ENCODE measurements at places on chromosomes 1 and 21.

DNA sequence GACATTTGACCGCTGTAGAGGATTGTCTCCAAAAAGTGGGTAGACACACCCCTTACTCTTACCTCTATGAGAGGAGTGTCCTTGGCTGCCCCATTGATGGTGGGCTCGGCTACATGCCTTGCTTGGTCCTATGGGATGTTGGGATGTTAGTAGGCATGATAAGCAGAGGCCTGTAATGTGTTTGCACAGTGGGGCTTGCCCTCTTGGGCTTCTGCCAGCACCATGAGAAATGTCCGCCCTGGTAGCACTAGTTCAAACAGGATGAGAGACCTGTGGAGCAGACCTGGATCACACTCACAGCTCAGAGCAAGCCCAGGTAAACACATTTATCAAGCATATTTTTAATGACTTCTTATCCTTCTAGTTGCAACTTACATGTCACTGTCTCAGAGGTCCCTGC is 54.2 kb downstream of the SH3GLB1 start:
- DNase-seq = no peak

DNA sequence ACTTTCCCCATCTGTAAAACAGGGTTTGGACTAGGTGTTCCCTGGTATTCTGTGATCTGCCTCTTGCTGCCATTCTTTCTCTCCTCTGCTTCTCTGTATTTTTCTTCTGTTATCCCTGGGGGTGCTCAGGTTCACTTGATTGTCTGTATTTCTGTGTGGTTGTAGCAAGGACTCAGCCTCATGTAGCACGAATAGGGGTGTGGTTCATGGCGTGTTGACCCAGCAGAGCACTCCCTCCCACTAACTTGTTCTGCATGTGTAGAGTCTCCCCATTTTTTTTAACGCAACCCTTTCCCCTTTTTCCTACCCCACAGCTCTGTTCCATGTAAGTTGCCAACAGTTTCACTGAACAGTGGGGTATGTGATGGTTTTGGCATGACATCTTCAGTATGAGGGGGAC is 1.2 kb upstream of the BNIPL start:
- DNase-seq = no peak

- DNase-seq = no peak
These were observed 746 bp downstream of the TADA1 start for GRCh38 chr1:166875302-166875733.

DNA sequence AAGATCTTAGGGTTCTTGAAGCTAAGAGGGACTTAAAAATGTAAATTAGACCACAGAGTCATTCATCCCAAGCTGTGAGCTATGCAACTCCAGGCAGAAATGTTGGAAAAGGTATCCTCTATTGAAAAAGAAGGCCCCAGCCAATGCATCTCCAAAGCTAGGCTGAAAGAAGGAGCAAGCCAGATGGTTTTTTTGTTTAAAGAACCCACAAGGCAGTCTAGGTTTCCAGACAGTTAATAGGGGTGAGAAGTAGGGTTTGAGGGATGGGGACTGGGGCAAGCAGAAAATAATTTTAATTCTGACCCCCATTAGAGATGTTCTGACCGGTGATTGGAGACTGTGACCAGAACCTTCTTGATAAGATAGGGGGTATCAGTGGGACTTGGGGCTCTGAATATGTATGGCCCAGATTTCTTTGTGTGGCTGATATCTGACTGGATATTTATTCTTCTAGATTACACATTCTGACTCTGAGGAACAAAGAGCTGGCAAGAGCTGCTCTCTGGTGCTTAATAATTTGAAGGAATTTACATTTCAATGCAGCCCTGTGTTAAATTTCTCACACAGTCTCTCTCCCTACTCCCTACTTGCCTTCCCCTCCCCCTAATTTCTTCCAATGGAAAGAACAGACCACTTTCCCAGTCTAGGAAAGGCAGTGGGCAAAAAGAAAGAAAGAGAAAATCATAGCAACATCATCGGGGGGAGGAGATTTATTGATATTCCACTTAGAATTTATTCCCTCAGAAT is 104.9 kb downstream of the NUF2 start:
- DNase-seq = no peak

DNA sequence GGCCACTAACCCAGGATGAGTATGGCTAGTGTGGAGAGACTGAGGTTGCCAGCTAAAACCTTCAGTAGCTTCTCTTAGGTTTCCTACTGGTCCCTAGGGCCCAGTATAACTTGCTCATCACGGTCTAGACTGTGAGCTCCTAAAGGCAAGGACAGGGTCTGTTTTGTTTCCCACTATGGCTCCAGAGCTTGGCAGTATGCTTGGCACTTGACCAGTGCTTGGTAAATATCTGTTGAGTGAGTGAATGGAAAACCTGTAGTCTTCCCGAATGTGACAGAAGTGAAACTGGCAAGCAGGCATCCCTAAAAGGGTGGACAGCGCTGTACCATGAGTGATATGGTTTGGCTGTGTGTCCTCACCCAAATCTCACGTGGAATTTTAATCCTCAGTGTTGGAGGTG is 13.1 kb upstream of the PARS2 start:
- no peak for DNase-seq

GRCh38 chr1:222286011-222286410 is 261.9 kb downstream of the HHIPL2 start:
- no peak for DNase-seq

GRCh38 chr1:234111458-234112142 is 207.1 kb downstream of the SLC35F3 start:
- DNase-seq = no peak

DNA sequence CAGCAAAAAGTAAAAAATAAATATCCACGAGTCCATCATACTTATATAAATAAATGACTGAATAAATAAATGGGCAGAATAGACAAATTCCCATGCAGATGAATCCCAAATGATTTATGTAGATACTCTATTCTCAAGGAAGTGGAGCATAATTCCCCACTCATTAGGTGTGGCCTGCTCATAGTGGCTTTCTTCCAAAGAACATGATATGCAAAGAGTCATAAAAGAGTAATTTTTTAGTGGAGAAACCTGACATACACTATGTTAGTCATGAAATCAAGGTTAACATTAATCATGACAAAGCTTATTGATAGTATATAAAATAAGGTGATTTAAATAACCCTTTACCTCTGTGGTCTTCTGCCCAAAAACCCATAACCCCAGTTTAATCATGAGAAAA is 298.9 kb downstream of the DPYD start:
- no peak for DNase-seq

DNA sequence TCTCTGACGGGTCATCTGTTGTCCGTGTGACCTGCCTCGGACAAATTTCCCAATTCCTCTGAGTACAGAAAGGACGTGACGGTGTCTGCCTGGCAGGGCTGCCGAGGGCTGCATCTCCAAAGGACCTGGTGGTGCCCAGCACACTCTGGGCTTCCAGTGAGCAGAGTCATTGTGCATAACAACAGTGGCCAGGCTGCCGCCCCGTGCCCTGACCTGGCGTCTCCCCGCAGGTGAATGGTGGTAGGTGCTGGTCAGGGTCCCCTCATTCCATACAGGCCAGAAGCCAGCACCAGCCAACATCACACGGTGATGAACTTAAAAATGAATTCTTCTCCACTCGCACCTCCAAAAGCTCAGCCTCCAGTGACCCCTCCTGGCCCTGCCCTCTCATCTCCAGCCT is 28.2 kb downstream of the PRDM16 start:
- no peak for DNase-seq
